ENCODE measurements at places on chromosomes 3 and 15.
A peak's percentile ranks its signal among the peaks of the same experiment; 100 is the strongest.

DNA sequence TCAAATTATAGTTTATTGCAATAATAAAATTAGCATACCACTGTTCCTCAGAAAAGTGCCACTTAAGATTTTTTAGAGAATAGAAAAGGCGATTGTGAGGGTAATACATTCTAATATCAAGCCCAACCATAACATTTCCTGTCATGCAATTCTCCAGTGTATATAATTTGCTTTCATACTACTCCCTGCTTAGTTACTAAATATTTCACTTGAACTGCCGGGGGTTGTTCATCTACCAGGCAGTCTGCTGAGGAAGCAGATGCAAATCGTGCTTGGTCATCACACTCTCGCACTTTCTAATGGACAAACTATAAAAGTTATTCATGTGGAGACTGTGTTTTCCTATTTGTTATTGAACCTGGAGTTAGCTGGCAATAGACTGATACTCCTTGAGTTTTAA lies 645.6 kb upstream of the CBLB start:
- no peak for DNase-seq

- DNase-seq, result no peak
Measured at GRCh38 chr15:87949575-87950223, 306.8 kb downstream of the NTRK3 start.

GRCh38 chr3:68667346-68667745 lies 265.0 kb downstream of the TAFA4 start:
- no peak for DNase-seq

GRCh38 chr15:35381328-35381727 lies 164.6 kb downstream of the DPH6 start:
- DNase-seq, result no peak

- no peak for DNase-seq
Measured at GRCh38 chr3:98556164-98557130, 24.7 kb downstream of the GPR15 start.

GRCh38 chr3:80017369-80017768 lies 249.6 kb upstream of the ROBO1 start:
- no peak for DNase-seq

DNA sequence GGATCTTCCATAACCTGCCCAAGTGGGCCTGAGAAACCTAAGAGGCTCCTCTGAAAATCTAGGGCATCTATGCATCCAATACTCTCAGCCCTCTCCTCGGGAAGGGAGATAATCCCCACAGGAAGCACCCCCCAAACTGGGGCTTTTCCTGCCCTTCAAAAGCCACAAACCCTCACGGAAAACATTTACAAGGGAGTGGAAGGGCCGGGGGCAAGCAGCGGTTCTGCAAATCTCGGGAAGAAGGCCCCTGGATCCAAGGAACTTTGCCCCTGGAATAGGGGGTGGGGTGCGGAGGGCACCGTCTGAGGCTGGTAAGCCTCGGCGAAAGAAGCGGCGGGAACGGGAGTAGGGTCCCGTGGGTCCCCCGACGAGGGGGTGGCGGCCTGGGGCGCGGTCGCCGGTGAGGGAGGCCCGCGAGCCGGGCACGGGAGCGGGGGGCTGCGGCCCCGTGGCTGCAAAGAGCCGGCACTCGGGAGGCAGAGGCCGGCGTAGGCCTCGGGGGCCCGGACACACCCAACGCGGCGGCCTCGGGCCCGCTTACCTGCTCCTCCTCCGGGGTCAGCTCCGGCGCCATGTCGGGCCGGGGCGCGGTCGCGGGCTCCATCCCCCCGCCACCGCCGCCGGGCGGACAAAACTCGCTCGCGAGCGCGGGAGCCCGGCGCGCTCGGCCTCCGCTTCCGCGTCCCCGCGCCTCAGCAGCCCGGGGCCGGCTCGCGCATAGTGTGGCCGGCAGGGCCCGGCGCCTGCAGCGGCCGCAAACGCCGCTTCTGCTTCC lies 755 bp downstream of the PTPN9 start:
- DNase-seq, result no peak

GRCh38 chr3:37626736-37627565 lies 234.7 kb upstream of the CTDSPL start:
- DNase-seq, result no peak

DNA sequence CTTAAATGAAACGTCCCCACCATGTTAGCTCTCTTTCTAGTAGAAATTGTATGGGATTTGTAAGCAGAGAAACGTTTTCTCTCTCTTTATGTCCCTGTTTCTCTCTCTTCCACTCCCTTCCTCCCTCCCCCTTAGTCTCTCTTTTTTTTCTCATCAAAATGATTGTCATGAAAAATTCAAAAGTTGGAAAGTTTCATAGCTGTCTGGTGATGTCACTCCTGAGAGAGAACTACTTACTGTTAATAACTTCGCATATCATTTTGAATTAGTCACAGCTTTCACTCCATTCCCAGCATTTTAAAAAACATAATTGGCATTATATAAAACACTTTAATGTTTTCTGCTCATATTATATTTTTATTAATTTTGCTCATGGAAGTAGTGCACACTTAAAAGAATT lies 331.1 kb downstream of the C3orf38 start:
- no peak for DNase-seq

- DNase-seq, result no peak
Measured at GRCh38 chr3:121252676-121253075, 293.1 kb downstream of the POLQ start.

DNA sequence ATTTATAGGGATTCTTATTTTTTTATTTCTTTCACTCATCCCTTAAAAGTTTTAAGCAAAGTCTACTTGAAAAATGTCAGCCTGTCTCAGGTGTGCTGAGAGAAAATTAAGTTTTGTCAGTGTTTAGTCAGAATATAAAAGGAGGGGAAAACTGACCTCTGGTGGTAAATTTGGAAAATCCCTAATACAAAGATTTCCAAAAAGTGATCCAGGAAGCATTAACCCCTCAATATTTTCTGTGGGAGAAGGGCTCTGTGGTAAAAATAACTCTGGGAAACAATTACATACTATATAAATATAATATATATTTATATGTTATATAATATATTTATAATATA lies 41.0 kb upstream of the FRMD4B start:
- no peak for DNase-seq

GRCh38 chr15:65642594-65642993 lies 20.9 kb downstream of the SLC24A1 start:
- no peak for DNase-seq

- DNase-seq, result no peak
Measured at GRCh38 chr3:138646513-138646912, 37.9 kb downstream of the FAIM start.

GRCh38 chr3:128763967-128764366 lies 38.0 kb downstream of the RAB7A start:
- DNase-seq, result no peak

DNA sequence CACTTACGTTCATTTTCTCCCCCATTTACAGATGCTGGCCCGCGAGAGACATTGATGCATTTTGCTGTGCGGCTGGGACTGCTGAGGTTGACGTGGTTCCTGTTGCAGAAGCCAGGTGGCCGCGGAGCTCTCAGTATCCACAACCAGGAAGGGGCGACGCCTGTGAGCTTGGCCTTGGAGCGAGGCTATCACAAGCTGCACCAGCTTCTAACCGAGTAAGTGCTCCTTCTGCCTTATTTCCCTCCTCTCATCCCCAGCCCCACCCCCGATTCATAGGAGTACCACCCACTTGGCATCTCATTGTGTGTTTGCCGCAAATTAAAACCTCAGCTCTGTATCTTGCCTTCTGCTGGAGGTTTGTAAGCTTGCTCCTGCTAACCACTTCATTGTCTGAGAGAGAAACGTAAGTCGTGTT lies 163.3 kb downstream of the AKAP13 start:
- no peak for DNase-seq

DNA sequence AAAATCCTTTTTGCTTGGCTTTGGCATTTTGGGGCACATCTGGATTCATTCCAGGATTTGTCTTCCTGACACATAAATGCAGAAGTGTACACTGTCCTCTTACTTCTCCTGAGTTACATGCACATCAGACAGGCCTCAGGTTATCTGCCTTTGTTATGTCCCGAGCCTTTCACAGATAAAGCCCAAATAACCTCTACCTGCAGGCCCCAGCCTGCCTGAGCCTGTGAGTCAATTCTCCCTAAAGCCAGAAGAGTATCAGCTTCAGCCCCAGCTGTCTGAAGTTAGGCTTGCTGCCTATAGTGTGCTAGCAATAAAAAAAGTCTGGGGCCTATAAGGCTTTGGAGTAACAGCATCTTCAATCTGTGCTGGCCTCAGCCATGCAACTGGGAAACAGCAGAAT lies 17.7 kb upstream of the GSK3B start:
- DNase-seq, result no peak

DNA sequence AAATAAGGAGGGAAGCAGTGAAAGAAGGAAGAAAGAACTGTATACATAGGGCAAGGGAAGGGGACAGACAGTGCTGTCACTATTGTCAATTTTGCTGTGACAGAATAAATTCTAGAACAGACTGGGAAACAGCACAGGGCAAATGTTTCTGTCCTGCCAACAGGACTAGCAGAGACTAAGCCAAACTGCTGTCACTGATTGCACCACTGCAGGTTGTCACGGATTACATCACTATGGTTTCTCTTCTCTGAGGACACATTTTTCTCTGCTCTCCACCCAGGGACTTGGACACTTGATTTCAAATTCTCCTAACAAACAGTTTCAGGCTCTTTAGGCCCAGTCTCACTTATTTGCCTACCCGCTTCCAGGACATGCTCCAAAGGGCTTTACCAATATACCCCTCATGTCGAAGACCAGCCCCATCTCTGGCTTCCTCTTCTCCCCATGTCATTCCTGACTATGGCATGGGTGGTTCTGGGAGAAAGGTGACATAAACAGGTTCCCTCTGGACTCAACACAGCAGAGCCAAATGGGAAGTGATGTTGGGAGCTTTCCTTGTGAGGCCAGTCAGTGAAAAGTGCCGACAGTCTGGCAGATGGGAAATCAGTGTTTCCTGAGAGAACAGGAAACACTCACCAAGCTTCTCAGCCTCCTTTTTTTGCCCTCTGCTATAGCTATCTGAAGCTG lies 70.2 kb upstream of the ST3GAL6 start:
- DNase-seq, result no peak

- peak; percentile 86 for DNase-seq
Measured at GRCh38 chr3:24683633-24684384, 189.2 kb upstream of the THRB start.

DNA sequence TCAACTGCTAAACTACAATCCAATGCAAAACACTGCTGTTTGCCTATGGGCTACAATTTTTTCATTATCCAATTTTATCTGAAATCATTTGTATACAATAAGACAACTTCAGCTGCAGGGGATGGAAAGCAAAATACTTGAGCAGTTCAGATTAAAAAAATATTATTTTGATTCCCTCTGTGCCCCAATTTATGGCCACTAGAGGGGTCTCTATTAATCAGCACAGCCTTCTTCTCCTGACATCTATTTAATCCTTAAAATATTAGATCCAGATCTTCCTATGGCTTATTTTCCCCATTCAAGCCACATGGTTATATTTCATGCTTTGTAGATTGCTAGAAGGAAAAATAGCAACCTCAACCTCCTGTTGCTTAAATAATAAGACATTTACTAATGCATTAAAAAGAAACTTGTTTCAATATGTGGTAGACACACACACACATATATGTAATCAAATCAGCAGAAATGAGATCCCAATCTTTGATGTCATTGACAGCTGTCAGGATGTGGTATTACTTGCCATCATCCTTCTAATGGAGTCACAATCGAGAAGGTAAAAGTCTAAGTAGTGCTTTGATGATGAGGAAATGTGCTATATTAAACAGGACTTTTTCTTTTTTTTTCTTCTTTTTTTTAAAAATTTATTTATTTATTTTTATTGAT lies 104.2 kb downstream of the P2RY1 start:
- no peak for DNase-seq

DNA sequence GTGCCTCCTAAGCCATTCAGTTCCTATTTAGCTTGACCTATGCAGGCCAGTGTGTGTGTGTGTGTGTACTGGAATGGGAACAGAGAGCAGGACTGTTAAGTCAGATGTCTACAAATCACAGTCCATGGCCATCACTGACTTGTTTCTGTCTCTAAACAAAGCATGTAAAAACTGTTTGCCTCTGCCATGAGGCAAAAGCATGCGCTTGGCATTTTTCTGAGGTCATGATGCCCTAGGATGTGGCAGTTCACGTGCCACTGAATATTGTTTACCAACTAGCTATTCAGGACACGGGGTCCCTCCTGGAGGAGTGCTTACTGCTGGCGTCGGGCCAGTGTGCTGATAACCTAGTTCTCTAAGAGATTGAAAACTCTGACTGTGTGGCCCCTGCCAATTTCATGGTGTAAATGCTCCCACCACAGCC lies 8.2 kb upstream of the ATP13A3 start:
- DNase-seq, result peak; percentile 37

GRCh38 chr3:64533617-64534317 lies 154.0 kb downstream of the ADAMTS9 start:
- peak; percentile 88 for DNase-seq

GRCh38 chr15:68022061-68022460 lies 32.1 kb upstream of the PIAS1 start:
- DNase-seq, result no peak

DNA sequence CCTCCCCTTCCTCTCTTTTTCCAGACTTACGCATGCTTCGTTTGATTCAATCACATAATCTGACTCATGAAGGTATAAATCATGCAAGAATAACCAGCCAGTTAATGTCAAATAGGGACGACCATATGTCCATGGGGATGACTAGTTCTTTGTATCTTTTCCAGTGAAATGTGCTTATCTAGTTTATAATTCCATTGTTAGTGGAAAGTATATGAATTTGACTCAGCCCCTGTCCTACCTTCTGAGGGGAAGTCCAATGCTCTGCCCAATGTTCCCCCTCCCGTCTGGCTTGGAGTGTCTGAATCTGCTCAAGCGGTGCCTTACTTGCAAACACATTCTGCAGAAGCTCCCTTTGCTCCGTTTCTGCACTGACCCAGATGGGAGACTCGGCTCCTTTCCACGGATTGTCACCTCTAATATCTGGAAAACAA lies 55.0 kb upstream of the EPHB3 start:
- peak; percentile 88 for DNase-seq

DNA sequence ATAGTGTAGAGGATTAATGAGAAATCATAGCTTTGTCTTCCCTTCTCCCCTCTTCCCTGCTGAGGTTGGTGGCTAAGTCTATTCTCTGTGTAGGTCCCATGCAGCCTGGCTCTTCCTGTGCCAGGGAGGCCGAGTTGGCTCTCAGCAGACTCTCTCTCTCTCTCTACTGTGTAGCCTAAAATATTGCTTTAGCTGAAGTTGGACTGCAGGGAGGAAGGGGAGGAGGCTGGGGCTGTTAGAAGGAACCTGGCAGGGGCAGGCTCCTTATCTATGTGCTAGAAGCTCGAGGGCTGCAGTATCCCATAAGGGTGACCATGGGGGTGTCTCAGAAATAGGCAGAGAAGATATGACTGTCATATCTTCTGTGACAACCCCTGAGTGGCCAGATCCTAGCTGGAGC lies 160.8 kb downstream of the EPHB1 start:
- no peak for DNase-seq
